ENCODE measurements at places on chromosomes 5 and 9. TPM values are rescaled to one million over a fixed set of nuclear protein-coding genes. Genes with fewer than 3 reads are reported as not detected.

- DNase-seq, result no peak
- peak overlapping the region; percentile 75 for H3K4me3 ChIP-seq
- H3K27ac ChIP-seq, result no peak overlapping the region
- peaks cover 45% of the 10 kb centered on the region for H3K4me1 ChIP-seq
Observed at GRCh38 chr5:98773214-98773463, 324 bp upstream of the RGMB start.

DNA sequence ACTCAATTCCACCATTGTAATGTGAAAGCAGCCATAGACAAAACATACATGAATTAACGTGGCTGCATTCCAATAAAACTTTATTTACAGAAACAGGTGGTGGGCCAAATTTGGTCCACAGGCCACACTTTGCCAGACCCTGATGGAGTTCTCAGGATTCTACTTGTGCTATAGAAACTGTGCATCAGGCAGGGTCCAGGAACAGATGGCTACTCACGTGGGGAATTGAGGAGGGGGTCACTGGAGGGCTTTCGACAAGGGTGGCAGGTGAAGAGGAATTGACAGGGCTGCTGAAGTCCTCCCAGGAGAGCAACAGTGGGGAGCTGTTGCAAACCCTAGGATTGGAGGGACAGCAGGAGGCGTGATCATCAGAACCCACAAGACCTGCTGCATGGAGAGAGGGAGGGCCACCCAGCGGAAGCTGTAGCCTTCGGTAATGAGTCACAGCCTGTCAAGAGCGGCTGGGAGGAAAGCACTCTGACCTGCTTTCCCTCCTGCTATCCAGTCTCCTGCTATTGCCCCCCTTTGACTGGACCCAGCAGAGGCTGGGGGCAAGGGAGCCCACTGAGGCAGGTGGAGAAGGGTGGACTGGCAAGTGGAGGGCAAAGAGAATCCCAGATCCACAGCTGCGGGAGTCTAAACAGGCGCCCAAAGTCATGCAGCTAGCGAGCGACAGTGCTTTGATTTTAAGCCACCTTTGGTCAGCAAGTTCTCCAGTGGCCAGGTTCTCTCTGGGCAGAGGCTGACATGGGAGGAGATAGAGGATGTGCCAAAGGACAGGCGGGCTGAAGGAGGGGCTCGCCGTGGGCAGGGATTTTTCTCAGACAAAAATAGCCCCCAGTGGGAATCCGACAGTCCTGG is 138.3 kb upstream of the SMIM23 start:
- H3K36me3 ChIP-seq, result no peaks in the 10 kb centered on the region
- DNase-seq, result no peak
- peaks cover 3% of the 10 kb centered on the region for H3K27me3 ChIP-seq
- peaks cover 3% of the 10 kb centered on the region for H3K4me1 ChIP-seq
- no peak overlapping the region for H3K27ac ChIP-seq

DNA sequence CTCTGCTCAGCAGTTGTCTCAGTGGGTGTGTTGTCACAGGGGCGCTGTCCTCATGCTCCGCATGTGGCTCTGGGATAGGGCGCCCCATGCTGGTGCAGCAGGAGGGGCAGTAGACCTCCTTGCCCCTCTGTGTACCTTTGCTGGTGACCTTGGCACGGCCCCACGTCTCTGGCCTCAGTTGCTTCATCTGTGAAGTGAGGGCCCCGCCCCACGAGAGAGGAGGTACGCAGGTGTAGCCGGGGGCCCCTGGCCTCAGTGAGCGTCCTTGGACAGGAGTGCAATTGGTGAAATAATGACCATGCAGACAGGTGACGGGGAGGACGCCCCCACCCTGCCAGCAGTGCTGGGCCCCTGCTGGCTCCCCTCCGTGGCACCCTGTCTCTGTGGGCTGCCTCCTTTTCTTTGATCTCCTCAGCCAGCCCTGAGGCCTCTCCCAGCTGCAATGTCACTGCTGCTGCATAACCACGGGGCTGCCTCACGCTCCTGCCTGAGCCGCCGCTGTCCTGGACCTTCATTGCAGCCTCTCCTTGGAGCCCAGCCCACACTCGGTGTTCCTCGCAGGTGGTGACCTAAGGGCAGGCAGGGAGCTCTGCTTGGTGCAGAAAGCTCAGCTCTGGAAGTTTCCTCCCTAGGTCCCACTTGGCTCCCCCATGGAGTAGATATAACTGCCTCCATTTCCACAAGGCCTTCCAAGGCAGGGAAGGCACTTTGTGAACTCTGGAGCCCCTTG is 57.3 kb downstream of the PHF2 start:
- no peaks in the 10 kb centered on the region for H3K4me1 ChIP-seq
- no peak overlapping the region for H3K27ac ChIP-seq
- H3K36me3 ChIP-seq, result peaks cover 35% of the 10 kb centered on the region
- DNase-seq, result no peak

GRCh38 chr9:7174884-7175283 is 417.1 kb downstream of the KDM4C start:
- H3K27ac ChIP-seq, result no peak overlapping the region
- no peak for DNase-seq
- H3K4me3 ChIP-seq, result no peak overlapping the region
- H3K36me3 ChIP-seq, result peaks cover 39% of the 10 kb centered on the region

DNA sequence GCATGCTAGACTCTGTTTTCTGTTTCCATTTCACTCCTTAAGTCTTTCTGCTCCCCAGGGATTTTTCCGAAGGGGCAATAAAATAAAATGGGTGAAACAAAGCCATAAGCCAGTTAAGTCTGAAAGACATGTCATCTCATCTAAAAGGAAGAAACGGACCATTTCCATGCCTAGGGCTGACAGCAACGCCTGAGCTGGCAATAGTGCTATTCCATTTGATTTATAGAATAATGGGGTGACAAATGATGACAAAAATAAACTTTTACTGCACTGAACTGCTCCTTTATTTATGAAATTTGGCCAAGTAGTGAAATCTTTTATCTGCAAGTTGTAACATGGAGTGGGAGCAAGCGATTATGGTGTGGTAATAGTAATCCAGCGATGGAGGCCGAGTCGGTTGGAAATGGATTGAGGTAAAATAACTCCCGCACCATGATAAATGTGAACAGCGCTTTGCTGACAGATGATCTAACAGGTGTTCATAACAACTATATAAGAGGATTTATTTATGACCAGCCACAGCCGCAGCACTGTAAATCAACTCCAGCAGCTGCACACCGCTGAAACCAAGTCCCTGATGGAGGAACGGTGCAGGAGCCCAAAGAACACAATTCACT is 219.8 kb upstream of the TBCA start:
- no peak for DNase-seq
- H3K27me3 ChIP-seq, result no peaks in the 10 kb centered on the region
- H3K4me3 ChIP-seq, result no peak overlapping the region
- peaks cover 6% of the 10 kb centered on the region for H3K36me3 ChIP-seq
- no peak overlapping the region for H3K27ac ChIP-seq

The TRAF1 gene
- 164 TPM for total RNA-seq

The PIP5K1B gene
- total RNA-seq, result 76.2 TPM

DNA sequence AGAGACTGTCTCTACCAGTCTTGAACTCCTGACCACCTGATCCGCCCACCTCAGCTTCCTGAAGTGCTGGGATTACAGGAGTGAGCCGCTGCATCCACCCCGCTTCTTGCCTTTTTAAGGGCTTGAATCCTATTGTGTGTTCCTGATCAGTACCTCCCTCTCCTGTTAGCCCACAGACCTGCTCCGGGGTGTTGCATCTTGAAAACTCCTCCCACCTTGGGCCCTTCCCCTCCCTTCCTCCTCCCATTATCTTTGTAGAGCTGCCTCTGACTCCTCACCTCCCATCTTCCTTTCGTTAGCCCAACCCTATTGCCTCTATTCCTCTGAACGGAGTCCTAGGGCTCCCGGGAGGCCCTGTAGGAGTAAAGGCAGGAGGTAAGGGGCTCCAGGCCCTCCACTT is 48.5 kb upstream of the NEK6 start:
- H3K36me3 ChIP-seq, result peaks cover 27% of the 10 kb centered on the region
- no peaks in the 10 kb centered on the region for H3K27me3 ChIP-seq
- no peak overlapping the region for H3K4me3 ChIP-seq
- peaks cover 75% of the 10 kb centered on the region for H3K4me1 ChIP-seq
- peak overlapping the region; percentile 68 for H3K27ac ChIP-seq

The SEMA4D gene
- 317 TPM for total RNA-seq

The OTP gene
- total RNA-seq, result not detected

The HRH2 gene
- total RNA-seq, result 34.3 TPM

The LCP2 gene
- total RNA-seq, result 254 TPM

DNA sequence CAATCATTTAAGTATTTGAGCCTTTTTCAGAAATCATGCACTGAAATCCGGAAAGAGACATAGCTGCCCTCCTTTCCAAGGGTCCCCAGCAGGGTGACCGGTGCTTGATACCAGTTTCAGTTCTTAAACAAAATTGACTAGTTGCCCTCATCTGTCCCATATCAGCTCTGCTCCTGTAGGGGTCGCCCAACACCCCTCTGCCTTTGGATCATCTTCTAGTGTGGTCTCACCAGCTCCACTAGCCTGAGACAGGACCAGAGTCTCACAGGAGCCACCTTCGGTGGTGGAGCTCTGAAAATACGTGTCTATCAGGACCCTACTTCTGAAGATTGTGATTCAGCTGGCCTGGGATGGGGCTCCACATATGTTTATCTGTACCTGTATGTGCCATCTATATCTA is 428.2 kb downstream of the ENC1 start:
- no peak overlapping the region for H3K4me3 ChIP-seq
- H3K27me3 ChIP-seq, result peaks cover 25% of the 10 kb centered on the region

GRCh38 chr5:146101646-146102045 is 3.7 kb downstream of the PLAC8L1 start:
- H3K36me3 ChIP-seq, result peaks cover 7% of the 10 kb centered on the region
- no peak overlapping the region for H3K27ac ChIP-seq
- no peaks in the 10 kb centered on the region for H3K27me3 ChIP-seq
- H3K4me3 ChIP-seq, result no peak overlapping the region

- H3K36me3 ChIP-seq, result peaks cover 9% of the 10 kb centered on the region
- H3K27ac ChIP-seq, result no peak overlapping the region
- H3K4me3 ChIP-seq, result no peak overlapping the region
- peaks cover 6% of the 10 kb centered on the region for H3K27me3 ChIP-seq
Observed at GRCh38 chr5:151016700-151017099, 3.7 kb upstream of the GPX3 start.

GRCh38 chr5:109630093-109630492 is 59.6 kb upstream of the MAN2A1 start:
- H3K36me3 ChIP-seq, result no peaks in the 10 kb centered on the region
- H3K27ac ChIP-seq, result no peak overlapping the region
- no peak overlapping the region for H3K4me3 ChIP-seq
- no peak for DNase-seq
- H3K4me1 ChIP-seq, result no peaks in the 10 kb centered on the region

The ARRDC3 gene
- 17.6 TPM for total RNA-seq

DNA sequence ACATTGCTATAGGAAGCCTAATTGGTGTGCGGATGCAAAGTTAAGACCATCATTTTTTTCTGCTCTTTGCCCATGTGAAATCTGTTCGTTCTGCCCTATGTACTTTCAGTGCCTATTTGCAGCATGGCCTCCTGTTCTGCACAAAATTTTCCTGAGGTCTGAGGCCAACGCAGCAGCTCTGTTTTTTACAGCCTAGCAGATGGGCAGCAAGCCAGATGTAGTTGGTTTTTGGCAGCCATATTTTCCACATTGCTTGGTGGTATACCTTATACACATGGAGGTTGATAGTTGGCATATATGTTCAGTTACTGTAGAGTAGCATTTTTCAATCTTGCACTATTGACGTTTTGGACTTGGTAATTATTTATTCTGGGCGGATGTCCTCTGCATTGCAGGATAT is 133.5 kb upstream of the MRPS30 start:
- no peak for DNase-seq
- no peaks in the 10 kb centered on the region for H3K4me1 ChIP-seq
- H3K27ac ChIP-seq, result no peak overlapping the region
- H3K27me3 ChIP-seq, result no peaks in the 10 kb centered on the region
- H3K4me3 ChIP-seq, result no peak overlapping the region

DNA sequence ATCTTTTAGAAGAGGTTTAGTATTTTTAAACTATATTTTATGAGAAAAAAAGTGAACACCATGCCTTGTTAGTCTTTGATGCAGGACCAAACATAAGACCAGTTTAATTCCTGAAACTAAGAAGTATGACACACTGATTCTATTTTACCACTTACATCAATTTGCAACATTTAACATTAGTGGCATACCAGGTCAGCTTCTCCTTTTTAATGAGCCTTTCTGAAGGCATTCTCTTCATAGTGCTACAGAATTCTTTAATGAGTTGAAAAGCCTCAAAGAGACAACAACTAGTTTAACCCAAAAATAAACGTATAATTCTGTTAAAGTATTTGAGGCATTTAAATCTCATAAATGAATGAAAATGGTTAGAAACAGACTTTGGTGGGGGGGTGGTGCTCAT is 28.2 kb downstream of the ARSB start:
- H3K27me3 ChIP-seq, result no peaks in the 10 kb centered on the region
- H3K27ac ChIP-seq, result no peak overlapping the region
- H3K4me1 ChIP-seq, result peaks cover 18% of the 10 kb centered on the region

GRCh38 chr5:169811680-169812079 is 168.6 kb downstream of the INSYN2B start:
- peaks cover 2% of the 10 kb centered on the region for H3K4me1 ChIP-seq
- H3K36me3 ChIP-seq, result peaks cover 63% of the 10 kb centered on the region
- H3K27me3 ChIP-seq, result no peaks in the 10 kb centered on the region
- H3K27ac ChIP-seq, result no peak overlapping the region
